Heart left ventricle (tissue), 16 donors: ENCODE measurements at places on chromosomes 7 and 10. TPM values are rescaled to one million over a fixed set of nuclear protein-coding genes. Genes with fewer than 3 reads are reported as not detected.
A peak's percentile ranks its signal among the peaks of the same experiment; 100 is the strongest.

GRCh38 chr10:71297343-71297742 lies 21.7 kb upstream of the SLC29A3 start:
- H3K27me3 ChIP-seq: no peaks in the 10 kb centered on the region
- no peaks in the 10 kb centered on the region for H3K4me1 ChIP-seq
- H3K36me3 ChIP-seq: peaks cover 95% of the 10 kb centered on the region
- DNase-seq: no peak
- H3K27ac ChIP-seq: no peak overlapping the region
- H3K4me3 ChIP-seq: no peak overlapping the region

GRCh38 chr10:69051710-69052487 lies 36.0 kb upstream of the SRGN start:
- no peaks in the 10 kb centered on the region for H3K36me3 ChIP-seq
- H3K27ac ChIP-seq: peak overlapping the region; percentile 75
- no peaks in the 10 kb centered on the region for H3K27me3 ChIP-seq
- peak; percentile 49 for DNase-seq

DNA sequence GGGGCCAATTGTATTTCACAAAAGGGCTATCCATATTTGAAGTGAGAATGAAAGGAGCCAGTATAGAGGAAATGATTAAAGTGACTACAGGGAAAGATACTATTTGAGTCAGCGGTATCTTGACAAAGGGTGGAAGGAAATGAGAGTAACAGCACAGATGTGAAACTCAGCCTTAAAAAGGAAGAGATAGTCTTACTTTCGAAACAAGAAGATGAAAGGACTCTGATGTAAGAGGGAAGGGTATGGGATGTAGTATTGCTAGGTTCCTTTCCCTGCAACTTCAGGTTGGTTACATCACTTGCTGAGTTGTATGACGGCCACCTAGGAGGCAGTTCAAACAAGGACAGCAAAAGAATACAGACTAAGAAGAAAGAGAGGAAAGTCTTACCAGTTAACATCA lies 13.7 kb downstream of the CISD1 start:
- DNase-seq: no peak
- H3K36me3 ChIP-seq: no peaks in the 10 kb centered on the region
- H3K4me3 ChIP-seq: no peak overlapping the region
- H3K4me1 ChIP-seq: peaks cover 3% of the 10 kb centered on the region
- H3K27ac ChIP-seq: peak overlapping the region; percentile 26

DNA sequence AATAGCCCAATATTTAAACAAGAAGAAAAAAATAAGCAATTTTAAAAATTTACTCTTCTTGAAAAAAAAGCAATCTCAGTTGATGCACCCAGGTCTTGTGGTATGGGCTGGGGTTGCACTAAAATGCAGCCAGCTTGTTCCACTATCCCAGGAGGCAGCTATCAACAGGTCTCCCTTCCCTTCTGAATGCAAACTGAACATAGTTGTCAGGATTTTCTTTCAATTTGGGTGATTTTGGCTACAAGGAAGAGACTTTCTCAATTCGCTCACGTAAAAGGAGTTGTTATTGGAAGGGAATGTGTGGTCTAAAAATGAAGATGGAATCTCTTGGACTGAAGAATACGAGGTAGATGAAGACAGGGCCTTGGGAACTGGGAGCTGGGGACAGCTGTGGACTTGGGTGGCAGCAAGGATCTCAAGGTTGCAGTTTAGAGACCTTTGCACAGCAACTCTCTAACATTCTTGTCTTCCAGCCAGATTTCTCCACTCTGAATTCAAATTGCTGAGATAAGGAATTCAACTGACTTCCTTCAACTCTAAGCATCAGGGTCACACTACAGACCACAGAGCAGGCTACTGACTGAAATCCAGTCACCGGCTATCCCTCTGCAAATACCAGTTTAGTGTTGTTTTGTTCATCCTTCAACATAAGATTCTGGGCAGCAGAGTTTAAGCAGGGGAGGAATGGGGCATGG lies 3.1 kb upstream of the TMEM26 start:
- no peaks in the 10 kb centered on the region for H3K4me1 ChIP-seq
- no peak overlapping the region for H3K4me3 ChIP-seq
- no peak overlapping the region for H3K27ac ChIP-seq
- H3K27me3 ChIP-seq: peaks cover 32% of the 10 kb centered on the region
- DNase-seq: no peak
- H3K36me3 ChIP-seq: no peaks in the 10 kb centered on the region

GRCh38 chr7:139046143-139046542 lies 10.3 kb upstream of the ZC3HAV1L start:
- H3K4me3 ChIP-seq: no peak overlapping the region
- H3K27me3 ChIP-seq: no peaks in the 10 kb centered on the region
- DNase-seq: no peak

DNA sequence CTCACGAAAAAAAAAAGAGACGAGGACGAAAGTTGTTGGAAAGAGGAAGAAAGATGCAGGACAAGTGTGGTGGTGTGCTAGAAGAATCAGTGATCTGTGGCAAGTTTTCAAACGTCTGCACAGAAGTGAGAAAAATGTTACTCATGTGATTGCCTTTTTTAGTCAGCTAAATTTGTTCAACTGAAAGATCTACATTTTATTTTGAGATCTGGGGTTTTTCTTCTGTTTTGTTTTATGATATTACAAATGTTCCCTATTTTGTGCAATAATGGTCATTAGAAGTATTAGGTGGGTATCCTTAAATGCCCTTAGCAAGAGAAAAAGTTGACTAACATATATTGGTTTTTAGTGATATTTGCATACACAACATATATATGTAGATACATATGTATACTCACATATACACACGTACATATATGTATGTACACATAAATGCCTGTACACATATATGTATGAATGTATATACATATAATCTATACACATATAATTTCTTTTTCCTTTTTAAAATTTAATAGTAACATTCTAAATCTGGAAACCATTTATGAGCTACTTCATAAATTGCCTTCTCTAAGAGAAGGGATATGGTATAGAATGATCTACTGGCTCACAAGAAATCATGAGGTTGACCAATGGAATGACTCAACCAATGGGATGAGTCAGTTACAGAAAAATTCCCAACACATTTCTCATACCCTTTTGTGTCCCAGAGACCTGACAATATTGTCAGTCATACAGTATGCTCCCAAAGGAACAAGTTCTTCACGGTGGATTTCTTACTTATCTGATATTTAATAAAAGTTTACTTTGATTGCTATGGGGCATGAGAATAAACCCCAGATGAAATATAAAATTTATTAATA lies 38.4 kb downstream of the SLC39A12 start:
- no peaks in the 10 kb centered on the region for H3K27me3 ChIP-seq
- no peak for DNase-seq
- no peaks in the 10 kb centered on the region for H3K36me3 ChIP-seq
- no peak overlapping the region for H3K27ac ChIP-seq
- no peaks in the 10 kb centered on the region for H3K4me1 ChIP-seq

- DNase-seq: no peak
- H3K36me3 ChIP-seq: no peaks in the 10 kb centered on the region
- no peak overlapping the region for H3K27ac ChIP-seq
- no peaks in the 10 kb centered on the region for H3K4me1 ChIP-seq
- no peak overlapping the region for H3K4me3 ChIP-seq
Measured at GRCh38 chr10:92787557-92788152, 60.7 kb upstream of the EXOC6 start.

DNA sequence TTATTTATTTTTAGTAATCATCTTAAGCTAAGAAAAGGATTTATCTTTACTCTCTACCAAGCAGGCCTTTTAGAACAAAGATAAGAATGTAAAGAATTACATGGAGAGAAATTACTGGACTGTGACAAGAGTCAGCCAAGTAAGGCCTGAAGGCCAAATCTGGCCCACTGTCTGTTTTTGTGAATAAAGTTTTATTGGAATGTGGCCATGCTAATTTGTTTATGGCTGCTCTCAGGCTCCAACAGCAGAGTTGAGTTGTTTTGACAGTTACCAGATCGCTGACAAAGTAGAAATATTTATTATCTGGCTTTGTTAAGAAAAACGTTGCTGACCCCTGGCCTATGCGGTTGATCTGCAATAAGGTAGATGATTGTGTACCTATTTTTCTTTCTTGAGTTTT lies 6.1 kb downstream of the ARID5B start:
- no peaks in the 10 kb centered on the region for H3K27me3 ChIP-seq
- no peaks in the 10 kb centered on the region for H3K36me3 ChIP-seq
- DNase-seq: no peak
- H3K27ac ChIP-seq: no peak overlapping the region
- no peak overlapping the region for H3K4me3 ChIP-seq

DNA sequence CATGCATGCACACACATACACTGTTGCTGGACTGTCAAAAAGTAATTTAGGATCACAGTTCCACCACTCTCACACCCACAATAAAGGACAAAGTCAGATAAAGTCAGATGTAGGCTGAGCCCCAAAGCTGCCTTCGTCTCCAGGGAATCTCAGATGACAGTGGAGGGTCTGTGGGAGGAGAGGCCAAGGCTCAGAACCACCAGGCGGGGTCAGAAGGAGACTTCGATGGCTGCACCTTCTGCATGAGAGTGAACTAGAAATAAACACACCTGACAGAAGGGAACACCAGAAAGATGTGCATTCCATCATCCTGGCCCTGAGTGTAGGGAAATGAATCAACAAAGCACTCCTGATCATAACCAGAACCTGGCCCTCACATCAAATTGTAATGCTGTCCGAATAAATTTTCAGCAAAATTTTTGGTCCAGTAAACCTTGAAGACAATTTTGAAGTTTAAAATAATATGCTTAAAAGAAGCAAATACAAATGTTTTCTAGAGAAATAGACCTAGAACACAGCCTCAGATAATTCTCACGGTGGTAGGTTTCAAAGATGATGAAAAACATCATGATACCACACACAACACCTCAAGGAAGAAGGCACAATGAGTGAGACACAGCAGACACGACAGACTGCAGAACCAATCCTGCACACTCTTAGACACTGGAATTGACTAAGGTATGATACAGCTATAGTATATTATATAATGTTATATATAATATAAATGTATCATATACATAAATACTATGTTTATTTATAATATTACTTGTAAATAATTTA lies 269.8 kb upstream of the KLF6 start:
- no peaks in the 10 kb centered on the region for H3K27me3 ChIP-seq
- no peak for DNase-seq
- H3K4me1 ChIP-seq: peaks cover 16% of the 10 kb centered on the region
- H3K4me3 ChIP-seq: no peak overlapping the region
- no peaks in the 10 kb centered on the region for H3K36me3 ChIP-seq
- no peak overlapping the region for H3K27ac ChIP-seq

DNA sequence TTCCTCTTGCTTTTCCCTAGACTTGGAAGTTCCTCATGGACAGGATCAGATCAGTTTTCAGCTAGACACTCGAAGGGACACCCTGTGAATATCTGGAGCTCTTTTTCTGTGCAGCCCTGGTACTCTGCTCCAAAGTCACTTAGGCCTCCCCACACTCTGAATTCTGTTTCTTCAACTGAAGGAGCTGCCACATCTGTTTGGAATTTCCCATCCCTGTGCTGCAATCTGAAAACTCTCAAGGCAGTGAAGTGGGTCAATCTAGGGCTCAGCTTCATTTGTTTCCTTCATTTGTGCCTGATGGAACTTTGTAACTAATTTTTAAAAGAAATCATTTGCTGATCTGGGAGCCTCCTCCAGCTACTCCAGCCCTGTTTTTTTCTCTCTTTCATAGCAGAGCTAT lies 9.6 kb downstream of the EPC1 start:
- H3K36me3 ChIP-seq: no peaks in the 10 kb centered on the region
- no peaks in the 10 kb centered on the region for H3K27me3 ChIP-seq
- DNase-seq: no peak
- H3K27ac ChIP-seq: no peak overlapping the region
- peaks cover 62% of the 10 kb centered on the region for H3K4me1 ChIP-seq
- H3K4me3 ChIP-seq: no peak overlapping the region

GRCh38 chr10:45672181-45673073 lies at the start of gene ZFAND4:
Gene ZFAND4 (minus strand): TSS chr10:45672772. CDS start chr10:45663725, 9,047 bp downstream.
- H3K36me3 ChIP-seq: no peaks in the 10 kb centered on the region
- H3K4me1 ChIP-seq: peaks cover 12% of the 10 kb centered on the region
- no peaks in the 10 kb centered on the region for H3K27me3 ChIP-seq
- H3K4me3 ChIP-seq: peak within 1 kb of the TSS; percentile 85
- DNase-seq: peak; percentile 98

DNA sequence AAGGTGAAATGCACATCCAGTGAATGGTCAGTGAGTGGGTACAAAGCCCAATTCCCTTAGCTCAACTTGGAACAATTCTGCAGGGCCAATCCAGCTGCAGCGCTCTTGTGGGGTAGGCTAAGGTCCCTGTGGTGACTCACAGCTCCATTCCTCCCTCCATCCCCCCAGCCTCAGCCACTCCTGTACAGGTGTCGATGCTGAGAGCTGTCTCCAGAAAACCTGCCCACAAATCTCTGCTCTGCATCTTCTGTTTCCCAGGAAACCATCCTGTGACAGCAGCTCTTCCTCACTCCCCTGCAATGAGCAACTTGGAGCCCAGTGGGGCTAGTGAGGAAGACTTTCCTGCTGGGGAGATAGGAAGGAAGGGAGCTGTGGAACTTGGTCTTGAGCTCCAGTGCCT lies 244.7 kb upstream of the GPR26 start:
- H3K36me3 ChIP-seq: no peaks in the 10 kb centered on the region
- H3K27me3 ChIP-seq: no peaks in the 10 kb centered on the region
- H3K27ac ChIP-seq: no peak overlapping the region
- H3K4me3 ChIP-seq: no peak overlapping the region
- no peaks in the 10 kb centered on the region for H3K4me1 ChIP-seq
- no peak for DNase-seq

DNA sequence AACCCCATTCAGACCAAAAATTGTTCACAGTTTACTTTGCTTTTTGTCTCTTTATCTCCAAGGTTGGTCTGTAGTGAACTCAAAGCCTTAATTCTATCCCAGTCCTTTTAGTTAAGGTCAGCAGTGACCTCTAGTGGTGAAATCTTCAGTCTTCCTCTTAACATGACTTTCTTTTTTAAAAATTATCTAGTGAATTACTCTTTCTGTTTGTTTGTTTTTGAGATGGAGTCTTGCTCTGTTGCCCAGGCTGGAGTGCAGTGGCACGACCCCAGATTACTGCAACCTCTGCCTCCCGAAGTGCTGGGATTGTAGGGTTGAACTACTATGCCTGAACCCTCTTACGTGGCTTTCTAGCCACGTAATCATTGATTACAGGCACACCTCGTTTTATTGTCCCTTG lies 25.0 kb downstream of the ZNF487 start:
- no peaks in the 10 kb centered on the region for H3K36me3 ChIP-seq
- H3K27me3 ChIP-seq: no peaks in the 10 kb centered on the region
- peak overlapping the region; percentile 9 for H3K4me3 ChIP-seq
- no peak for DNase-seq
- no peak overlapping the region for H3K27ac ChIP-seq

DNA sequence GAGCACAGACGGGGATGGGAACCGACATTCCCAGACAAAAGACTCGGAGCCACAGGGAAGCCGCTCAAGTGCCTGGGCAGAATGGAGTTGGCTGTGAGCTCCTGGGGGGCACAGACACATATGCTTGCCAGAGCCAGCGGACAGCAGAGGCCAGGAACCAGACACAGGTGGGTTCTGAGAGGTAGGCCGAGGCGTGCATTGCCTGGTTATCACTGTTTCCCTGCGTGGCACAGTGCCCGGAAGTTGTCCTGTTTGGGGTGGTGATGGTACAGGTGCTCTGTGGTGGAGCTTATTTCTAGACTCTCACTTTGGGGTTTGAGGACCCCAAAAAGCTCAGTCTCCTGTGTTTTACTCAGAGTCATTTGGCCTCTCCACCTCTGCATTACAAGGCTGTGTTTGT lies 2.5 kb downstream of the PALD1 start:
- no peaks in the 10 kb centered on the region for H3K27me3 ChIP-seq
- peak overlapping the region; percentile 61 for H3K4me3 ChIP-seq
- DNase-seq: no peak
- peak overlapping the region; percentile 74 for H3K27ac ChIP-seq

The ENTPD1 gene
- total RNA-seq: 4.8 TPM

The NKX2-3 gene
- not detected for total RNA-seq

The CYP26C1 gene
- not detected for total RNA-seq

The CLDN4 gene
- total RNA-seq: 0.11 TPM
